ENCODE measurements at places on chromosomes 7 and 10.
A peak's percentile ranks its signal among the peaks of the same experiment; 100 is the strongest.

- no peak for DNase-seq
Observed at GRCh38 chr7:150665089-150665748, 20.3 kb upstream of the GIMAP2 start.

- no peak for DNase-seq
Observed at GRCh38 chr10:29144126-29144525, 144.7 kb upstream of the LYZL1 start.

GRCh38 chr10:128606055-128606454 lies 479.8 kb upstream of the MKI67 start:
- no peak for DNase-seq

DNA sequence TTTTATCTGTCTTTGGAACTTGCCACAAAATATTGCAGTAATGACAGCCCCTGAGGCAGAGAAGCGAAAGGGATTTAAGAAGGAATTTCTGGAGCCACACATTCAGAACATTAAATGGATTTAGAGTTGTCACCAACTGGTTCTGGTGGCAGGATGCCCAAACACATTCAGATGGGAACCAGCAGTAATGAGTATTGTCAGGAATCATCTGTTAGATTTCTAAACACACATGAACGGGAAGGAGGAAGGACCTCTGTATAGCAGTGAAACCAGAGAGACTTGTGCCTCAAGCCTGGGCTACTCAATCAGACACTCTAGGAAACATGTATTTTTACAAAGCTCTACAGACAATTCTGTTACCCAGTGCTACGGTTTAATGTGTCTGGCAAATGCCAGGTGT lies 103.8 kb upstream of the CCNY start:
- no peak for DNase-seq

GRCh38 chr7:159120540-159120919 lies 24.1 kb downstream of the VIPR2 start:
- no peak for DNase-seq

- DNase-seq = no peak
Observed at GRCh38 chr7:410395-410910, 109.2 kb downstream of the PDGFA start.

DNA sequence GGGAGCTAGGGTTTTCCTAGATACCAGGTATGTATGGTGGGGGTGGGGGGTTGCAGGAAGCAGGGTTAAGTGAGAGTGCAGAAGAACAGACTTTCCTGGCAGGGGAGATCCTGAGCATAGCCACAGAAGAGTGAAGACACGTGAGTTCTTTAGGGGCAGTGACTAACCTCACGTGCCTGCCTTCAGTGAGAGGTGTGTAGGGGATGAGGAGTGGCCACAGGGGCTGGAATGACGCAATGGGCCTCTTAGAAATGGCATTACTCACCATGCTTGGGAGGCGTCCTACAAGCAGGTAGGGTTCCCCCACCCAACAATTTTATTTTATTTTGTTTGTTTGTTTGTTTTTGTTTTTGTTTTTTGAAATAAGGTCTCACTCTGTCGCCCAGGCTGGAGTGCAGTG lies 698.6 kb upstream of the NRP1 start:
- peak; percentile 12 for DNase-seq

- no peak for DNase-seq
Observed at GRCh38 chr7:158414486-158414961, 173.1 kb downstream of the PTPRN2 start.

DNA sequence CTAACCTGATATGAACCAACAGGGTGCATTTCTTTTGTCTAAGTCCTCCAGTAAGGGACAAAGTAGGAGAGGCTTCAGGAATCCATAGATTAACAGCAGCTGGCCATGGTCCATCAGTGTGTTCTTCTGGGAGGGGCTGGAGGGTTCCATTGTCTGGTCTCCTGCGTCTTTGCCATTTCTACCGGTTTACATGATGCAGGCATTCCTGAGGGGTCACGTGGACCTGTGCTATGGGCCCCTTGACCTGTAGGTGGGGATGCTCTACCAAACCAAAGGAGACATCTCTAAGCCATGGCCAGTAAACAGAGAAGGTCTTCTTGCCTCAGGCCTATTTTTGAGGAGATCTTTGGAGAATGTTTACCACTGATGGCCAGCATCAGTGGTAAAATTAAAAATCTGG lies 28.7 kb upstream of the HABP2 start:
- DNase-seq = no peak
